ENCODE measurements at places on chromosomes 6 and 20. TPM values are rescaled to one million over a fixed set of nuclear protein-coding genes. Genes with fewer than 3 reads are reported as not detected.

GRCh38 chr20:56409521-56409920 lies 2.5 kb upstream of the CASS4 start:
- no peaks in the 10 kb centered on the region for H3K27me3 ChIP-seq
- peaks cover 42% of the 10 kb centered on the region for H3K36me3 ChIP-seq
- no peak overlapping the region for H3K4me3 ChIP-seq
- DNase-seq: no peak
- peaks cover 41% of the 10 kb centered on the region for H3K4me1 ChIP-seq

DNA sequence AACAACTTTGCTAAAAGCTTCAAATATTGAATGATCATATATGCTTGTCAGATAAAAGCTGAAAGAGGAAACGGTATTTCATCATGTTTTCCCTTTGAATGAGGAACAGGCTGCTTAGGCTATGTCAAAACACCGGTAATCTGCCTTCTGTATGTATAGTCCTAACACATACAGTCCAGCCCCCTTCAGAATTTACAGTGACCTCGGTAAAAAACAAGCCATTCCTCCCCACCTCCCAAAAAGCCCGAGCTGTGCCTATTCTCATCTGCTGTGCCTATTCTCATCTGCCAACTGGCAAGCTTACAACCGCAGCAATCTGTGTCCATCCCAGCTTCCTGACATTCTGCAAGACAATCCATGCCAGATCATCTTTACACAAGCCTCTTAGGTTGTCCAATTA lies 26.8 kb upstream of the UBE2J1 start:
- DNase-seq: no peak
- no peaks in the 10 kb centered on the region for H3K27me3 ChIP-seq
- no peaks in the 10 kb centered on the region for H3K36me3 ChIP-seq
- no peak overlapping the region for H3K4me3 ChIP-seq

VEGFA gene
- 154 TPM for total RNA-seq

PACRG gene
- total RNA-seq: 2.7 TPM
